Heart left ventricle (tissue), 16 donors: ENCODE measurements at places on chromosomes 1 and 21.

DNA sequence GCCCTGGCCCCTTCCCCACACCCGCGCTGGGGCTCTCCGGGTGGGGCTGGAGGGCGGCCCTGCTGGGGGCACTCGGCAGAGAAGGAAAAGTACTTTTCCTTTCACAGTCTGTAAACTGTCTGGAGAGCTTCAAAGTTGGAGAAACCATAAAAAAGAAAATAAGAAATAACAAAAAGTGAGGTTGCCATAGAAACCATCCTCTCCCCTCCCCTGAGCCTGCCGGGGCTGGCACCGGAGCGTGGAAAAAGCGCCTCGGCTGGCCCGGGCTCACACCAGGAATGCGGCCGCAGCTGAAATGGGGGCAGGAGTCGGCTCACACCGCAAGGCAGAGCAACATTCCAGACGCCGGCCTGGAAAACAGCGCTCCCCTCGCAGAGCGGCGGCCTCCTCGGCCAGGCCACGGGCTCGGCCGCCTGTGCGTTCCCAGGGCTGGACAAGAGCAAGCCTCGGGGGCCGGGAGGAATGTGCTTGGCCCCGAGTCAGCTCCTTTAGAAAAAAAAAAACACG is 69.2 kb downstream of the MORN1 start:
- peak; percentile 83 for DNase-seq

DNA sequence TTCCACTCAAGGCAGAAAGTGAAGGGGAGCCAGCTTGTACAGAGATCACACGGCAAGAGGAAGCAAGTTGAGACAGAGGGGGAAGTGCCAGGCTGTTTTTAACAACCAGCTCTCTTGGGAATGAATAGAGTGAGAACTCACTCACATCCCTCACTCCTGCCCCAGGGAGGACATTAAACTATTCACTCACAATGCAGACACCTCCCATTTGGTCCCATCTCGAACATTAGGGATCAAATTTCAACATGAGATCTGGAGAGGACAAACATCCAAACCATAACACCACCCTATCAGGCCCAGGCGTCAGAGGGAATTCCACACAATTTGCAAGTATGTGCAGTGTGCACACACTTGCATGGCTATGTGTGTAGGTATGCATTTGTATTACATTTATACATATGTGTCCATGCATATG is 62.7 kb downstream of the DMAP1 start:
- no peak for DNase-seq

- no peak for DNase-seq
Observed at GRCh38 chr1:166911624-166912023, 35.6 kb upstream of the TADA1 start.

- no peak for DNase-seq
Observed at GRCh38 chr1:28326984-28327383, 1.9 kb upstream of the MED18 start.

DNA sequence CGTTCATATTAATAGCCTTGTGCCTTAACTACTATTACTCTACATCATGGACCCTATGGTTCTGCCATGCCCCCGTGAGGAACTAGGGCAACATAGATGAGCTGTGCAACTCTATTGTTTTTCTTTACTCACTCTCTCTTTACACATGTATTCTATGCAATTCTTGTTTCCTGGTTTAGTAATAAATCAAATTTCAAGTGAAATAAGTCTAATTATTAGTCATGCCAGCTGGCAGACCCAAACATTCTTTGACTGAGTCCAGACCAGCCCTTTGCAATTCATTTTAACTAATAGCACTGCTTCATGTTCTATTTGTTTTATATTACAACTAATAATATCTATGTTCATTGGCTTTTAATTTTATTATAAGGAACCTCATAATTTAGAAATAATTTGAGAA is 789.3 kb upstream of the ADAMTS5 start:
- DNase-seq = no peak

DNA sequence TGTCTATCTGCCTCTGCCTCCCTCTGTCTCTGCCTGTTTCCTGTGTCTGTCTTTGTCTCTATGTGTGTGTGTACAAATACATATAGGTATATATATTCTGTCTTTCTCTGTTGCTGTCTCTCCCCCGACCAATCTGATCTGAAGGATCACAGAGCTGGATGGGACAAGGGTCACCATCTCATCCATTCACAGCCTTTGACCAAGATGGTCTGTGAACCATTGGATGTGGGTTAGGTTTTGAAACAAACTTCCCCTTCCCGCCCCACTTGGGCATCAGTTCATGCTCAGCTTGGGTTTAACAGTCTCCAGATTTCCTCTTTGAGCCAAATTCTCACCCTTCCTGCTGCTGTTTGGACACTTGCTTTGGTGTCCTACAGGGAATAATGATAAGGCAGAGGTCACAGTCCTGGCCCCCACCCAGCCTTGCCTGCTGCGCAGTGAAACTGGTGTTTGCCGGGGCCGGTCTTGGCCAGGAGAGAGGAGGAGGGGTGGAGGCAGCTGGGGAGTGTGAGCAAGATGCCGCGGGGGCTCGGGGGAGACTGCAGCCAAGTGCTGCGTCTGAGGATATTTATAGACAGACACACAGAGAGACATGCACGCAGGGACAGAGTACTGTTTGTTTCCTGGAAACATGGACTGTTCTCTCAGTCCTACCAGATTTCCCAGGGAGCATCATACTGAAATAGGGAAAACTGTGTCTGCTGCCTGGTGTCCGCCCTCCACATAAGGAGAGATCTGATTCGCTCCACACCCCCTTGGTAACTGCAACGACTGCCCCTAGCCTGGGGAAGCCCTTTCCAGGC is 27.0 kb upstream of the BTG2 start:
- DNase-seq = peak; percentile 98

- DNase-seq = no peak
Observed at GRCh38 chr1:176939993-176940392, 224.5 kb downstream of the ASTN1 start.
